ENCODE measurements at places on chromosomes 16 and 17.

GRCh38 chr17:45293413-45294211 lies 23.2 kb downstream of the MAP3K14 start:
- DNase-seq = no peak

DNA sequence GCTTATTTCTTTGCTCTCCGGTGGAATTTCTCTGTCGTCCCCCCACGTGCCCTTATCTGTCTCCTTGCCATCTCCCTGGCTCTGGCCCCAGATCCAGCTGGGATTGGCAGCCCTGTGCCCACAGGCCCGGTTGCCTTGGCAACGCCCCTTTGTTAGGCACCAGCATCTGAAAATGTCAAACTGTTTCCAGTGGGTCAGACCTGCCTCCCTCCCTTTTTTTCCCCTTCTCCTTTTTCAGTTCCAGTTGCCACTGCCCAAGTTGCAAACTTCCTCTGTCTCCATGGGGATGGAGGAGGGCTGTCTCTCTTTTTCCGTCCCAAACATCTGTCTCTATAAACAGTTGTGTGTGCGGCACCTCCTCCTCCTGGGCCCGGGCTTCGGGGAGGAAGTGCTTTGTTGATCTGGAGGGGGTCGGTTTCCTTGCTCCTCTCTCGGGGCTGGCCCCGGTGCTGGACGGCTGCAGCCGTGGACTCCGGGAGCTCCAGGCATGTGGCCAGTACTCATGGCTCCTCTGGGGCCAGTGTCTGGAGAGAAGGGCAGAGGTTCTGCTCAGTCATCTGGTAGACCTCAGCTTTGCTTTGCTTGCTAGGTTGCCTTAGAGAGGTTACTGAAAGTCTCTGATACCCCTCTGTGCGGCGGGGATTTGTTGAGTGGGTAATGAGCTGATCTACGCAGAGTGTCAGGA lies 35.3 kb downstream of the SOCS3 start:
- DNase-seq = peak; percentile 80

DNA sequence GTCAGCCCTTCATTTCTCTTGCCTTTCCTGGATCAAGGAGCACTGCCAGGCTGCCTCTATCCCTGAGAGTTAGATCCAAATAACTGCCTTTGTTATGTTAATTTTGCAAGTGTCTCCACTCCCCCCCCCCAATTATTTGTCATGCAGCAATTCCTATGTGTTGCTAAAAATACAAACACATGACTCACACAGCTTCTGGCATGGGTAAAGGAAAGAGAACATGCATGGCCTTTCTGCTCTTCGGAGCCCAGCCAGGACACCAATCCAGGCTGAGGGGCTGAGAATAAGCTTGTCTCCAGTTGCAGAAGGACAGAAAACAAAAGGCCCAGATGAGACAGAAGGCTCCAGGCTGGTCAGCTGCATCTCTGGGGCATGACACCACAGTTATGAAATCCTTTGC lies 148.0 kb upstream of the TNRC6C start:
- no peak for DNase-seq

DNA sequence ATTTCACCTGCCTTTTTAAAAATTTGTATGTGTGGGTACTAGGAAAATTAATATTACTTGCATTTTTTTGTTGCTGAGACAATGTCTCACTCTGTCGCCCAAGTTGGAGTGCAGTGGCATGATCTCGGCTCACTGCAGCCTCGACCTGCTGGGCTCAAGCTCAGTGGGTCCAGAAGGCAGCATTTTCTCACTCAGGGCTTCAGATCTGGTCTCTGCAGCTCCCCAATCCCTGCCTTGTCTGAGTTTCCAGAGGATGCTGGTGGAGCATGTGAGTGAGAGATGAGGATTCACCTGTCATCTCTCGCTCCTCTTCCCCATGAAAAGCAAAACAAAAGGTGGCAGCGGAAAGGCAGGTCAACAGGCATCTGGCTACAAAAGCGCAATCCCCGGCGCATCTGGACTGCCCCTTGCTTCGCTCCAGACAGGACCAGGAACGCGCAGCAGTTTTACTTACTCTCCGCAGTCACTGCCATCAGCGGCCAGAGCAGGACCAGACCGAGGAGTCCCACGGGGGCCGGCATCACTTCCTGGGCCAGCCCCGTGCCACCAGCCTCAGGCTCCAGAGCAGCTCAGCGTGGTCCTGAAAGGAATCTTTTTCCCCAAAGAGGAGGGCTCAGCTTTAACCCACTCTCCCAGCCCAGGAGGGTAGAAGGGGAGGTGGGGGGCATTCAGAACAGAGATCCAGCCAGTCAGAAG lies 59.9 kb downstream of the LITAF start:
- no peak for DNase-seq

DNA sequence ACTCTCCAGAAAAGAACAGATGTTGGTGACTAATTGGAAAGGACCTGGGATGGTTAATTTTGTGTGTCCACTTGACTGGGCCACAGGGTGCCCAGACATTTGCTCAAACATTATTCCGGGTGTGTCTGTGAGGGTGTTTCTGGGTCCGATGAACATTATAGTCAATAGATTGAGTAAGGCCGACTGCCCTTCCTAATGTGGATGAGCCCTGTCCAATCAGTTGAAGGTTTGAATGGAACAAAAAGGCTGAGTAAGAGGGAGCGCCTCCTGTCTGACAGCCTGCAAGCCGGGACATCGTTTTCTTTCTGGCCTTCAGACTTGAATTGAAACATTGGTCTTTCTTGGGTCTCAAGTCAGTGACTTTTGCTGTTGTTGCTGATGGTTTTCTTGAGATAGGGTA lies 22.8 kb upstream of the ITPRIPL2 start:
- no peak for DNase-seq

GRCh38 chr17:45935710-45936509 lies 41.6 kb downstream of the MAPT start:
- DNase-seq = no peak

GRCh38 chr16:25633549-25633948 lies 58.2 kb upstream of the HS3ST4 start:
- DNase-seq = no peak
